ENCODE measurements at places on chromosomes 6 and 20.

DNA sequence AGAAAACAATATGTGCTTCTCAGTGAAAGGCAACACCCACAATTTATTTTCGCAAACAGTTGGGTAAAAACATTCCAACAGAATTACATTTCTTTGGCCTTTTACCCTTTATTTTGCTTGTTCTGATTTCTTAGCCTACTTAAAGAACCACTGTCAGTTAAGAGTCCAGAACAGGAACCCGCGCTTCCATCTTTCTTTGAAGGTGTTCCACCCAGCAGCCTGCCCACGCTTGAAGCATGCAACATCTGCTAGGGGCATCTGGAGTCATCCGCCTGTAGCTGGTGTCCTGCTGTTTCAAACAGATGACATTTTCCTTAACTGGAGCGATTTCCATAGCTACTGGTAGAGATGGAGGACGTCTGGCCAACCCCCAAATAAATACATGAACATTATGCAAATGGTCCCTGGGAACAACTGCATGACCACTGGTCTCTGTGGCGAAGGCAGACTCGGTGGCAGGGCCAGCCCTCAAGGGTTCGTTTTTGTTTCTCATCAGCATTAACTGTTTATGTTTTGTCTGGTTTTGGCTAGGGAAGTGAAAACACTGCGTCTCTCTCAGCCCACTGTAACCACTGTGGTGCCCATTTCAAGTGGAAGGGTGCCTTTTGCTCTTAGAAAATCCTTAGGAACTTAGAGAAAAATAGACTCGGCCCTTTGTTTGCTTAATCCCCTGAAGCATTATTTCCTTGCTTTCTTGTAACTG lies 51.6 kb downstream of the LAMA4 start:
- DNase-seq: no peak

GRCh38 chr6:25014791-25015560 lies 79.2 kb upstream of the RIPOR2 start:
- no peak for DNase-seq

- no peak for DNase-seq
These were observed 34.3 kb upstream of the MCUR1 start for GRCh38 chr6:13848522-13849150.

DNA sequence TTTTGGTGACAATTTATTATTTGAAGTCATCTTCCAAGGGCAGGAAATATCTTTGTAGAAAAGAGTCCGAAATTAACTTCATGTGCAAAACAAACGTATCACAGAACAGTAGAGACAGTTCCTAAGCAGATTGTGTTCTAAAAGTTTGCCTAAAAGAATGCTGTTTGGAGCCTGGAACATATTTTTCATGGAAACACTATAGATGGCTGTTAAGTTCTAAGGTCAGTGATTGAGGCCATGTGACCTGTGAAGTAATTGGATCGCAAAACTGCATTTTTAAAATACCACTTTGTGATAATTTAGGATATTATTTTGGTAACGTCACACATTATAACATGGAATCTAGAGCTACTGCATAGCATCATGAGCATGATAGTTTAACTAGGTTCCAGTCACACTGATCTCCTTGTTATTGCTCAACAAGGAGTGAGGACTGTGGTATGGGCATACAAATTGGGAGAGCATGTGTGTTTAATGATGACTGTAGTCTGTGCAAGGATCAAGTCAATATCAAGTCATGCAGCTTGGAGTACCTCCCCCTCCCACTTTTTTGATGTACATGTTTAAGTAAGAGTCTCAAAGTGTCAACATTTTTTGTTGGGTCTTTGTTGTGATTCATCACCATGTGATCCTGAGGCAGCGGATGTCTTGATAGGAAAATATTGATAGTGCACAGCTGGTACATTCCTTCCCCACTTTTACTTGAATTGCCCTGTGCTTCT lies 609.3 kb upstream of the CITED2 start:
- no peak for DNase-seq

GRCh38 chr20:21453690-21454089 lies 56.4 kb upstream of the NKX2-4 start:
- DNase-seq: no peak

DNA sequence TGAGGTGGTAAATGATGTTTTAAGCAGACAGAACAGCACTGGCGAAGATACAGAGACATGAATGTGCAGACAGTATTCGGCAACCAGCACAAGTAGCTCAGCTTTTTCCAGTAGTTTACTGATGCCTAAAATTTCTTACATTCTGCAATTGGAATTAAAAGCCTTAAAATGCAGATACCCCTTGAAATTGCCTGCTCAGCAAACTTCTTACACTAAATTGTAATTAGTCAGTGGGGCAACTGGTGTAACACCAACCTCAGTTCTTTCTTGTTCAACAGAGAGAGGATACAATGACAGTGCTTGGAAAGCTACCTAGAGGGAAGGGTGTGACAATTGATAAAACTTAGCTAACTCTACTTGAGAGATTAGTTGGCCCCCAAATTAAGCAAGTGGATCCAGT lies 121.1 kb upstream of the ENPP5 start:
- DNase-seq: no peak

DNA sequence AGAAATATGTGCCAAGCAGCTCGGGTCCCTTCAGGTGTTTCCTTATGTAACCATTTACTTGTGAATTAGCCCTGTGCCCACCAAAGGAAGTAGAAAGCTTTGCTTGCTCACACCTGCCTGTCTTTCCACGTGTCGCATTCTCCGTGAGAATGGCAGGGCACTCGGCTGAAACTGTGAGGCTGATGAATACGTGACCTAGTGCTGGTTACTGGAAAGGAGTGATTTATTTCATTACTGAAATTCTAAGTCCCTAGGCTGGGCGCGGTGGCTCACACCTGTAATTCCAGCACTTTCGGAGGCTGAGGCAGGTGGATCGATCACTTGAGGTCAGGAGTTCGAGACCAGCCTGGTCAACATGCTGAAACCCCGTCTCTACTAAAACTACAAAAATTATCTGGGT lies 45.9 kb upstream of the TULP1 start:
- no peak for DNase-seq

GRCh38 chr6:109315341-109316110 lies 66.7 kb downstream of the CD164 start:
- DNase-seq: no peak

DNA sequence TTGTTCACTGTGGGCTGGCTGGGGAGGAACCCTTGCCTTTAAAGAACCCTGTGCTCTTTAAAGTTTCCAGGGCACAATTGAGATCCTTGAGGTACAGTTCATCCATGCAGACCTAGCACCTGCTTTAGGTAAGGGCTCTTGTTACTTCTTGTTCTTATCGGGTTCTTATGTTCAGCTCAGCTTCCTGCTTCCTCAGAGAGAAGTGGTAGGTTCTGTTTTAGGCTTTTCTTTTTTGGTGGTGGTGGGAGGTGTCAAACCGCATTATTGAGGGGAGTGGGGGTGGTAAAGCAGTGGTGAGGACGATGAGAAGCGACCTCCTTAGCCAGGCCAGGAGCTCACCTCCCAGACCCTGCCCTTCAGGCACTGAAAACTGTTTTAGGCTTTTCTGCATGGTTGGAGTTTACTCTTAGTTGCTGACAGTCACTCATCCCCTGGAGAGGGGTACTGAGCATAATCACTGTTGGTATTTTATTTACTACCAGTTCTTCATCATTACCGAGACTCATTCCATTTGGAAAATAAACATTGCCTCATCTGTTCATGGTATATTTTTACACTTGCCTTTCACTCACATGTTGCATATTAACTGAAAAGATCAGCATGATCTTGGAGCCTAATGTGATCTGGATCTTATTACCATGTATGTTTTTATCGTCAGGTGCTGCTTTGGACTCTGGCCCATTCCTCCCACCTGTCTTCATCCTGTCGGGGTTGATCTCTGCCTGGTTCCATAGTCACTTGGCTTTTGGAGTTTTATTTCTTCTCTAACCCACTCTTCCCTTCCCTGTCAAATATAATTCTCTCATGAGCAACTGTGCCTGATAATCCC lies 35.4 kb downstream of the SLC16A10 start:
- DNase-seq: no peak

DNA sequence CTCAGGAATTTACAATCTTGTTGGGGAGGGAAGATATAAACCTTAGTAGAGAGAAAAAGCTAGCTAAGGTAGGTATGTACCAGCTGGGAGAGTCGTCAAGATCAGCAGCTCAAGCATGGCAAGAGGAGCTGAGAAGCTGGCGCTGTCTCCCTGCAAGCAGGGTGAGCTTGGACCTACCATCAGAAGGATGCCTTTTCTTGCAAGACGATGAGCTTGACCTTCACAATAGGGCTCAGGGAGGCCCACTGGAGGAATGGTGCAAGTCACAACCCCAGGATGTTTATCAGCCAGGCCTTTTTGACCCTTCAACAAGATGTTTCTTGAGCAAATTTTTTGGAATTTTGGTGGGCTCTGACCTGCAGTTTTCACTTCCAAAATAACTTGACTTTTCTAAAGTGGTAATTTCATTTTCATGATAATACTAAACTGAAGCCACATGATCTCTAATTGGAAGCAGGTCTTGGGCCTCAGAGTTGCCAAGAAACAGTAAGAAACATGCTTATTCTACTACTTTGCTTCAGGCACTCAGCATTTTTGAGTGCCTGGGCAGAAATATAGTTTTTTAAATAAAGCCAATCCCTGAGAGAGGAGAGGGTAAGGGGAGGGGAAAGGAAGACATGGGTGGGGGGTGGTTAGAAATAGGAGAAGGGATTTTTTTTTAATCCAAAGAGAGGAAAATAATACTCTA lies 258.1 kb downstream of the CLIC5 start:
- DNase-seq: no peak

DNA sequence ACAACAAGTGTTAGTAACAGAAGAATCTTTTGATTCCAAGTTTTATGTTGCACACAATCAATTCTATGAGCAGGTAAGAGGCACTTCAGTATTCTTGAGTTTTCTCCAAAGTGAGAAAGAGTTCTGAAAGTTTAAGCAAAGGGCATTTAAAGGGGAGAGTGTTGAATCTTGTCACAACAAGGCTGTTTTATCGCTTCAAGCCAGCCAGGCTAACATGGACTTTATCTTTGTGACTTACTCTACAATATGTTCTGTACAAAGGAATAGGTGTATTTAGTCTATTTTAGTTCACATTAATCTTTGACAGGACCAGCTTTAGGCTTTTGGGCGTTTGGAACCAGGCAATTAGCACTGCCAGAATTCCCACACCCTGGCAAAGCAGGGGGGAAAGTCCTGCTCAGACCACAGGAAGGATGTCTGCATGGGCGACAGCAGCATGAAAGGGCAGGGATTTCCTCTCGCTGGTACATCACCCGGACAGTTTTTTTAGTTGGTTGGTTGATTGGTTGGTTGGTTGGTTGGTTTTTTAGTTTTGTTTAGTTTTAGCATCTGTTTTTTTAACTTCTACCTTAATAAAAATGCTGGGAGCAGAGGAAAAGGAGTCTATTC lies 395.4 kb upstream of the SOX4 start:
- no peak for DNase-seq

GRCh38 chr20:51335329-51335841 lies 207.1 kb downstream of the NFATC2 start:
- DNase-seq: no peak

DNA sequence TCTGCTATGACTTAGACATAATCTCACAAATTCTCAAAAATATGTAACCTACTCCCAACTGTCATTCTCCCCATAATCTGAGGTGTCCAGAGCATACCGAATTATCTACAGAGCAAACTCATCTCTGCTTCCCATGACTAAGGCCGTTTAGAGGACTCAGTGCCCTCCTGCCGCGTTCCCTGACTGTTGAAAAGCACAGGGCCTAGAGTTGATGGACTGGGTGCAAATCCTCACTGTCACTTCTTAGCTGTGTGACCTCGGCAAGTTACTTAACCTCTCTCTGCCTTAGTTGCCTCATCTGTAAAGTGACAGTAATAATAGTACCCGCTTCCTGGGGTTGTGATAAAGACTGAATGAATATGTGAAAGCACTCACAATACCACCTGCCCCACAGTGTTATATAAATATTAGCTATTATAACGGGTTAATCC lies 4.7 kb upstream of the TUBB2A start:
- no peak for DNase-seq

GRCh38 chr20:5621305-5621704 lies 128.9 kb upstream of the SHLD1 start:
- DNase-seq: no peak

DNA sequence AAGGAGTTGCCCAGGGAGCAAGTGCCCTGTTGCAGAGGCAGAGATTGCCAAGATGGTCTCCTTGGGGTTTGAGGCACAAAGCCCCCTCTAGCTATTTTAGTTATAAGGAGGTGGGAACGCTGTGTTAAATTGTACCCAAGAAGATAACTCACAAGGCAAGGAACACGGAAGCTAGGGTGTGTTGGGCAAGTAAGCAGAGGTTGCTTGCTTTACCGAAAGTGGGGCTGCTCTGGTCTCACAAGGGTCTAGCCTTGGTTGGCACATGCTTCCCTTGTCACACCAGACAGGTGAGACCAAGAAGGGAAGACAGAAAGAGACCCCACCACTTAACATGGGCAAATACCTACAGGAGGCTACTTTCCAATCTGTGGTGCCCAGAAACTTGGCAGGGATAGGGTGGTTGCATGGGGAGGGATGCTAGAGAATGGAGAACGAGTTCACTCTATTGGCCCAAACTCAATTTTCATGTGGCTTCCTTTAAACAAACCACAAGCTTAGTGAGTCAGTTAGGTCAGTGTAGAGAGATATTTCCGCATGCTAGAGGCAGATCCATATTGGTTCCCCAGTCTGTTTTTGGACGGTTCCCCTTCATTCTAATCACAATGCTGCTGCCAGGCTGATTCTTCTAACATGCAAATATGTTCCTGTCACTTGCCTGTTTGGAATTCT lies 42.4 kb downstream of the PLAGL1 start:
- DNase-seq: no peak

DNA sequence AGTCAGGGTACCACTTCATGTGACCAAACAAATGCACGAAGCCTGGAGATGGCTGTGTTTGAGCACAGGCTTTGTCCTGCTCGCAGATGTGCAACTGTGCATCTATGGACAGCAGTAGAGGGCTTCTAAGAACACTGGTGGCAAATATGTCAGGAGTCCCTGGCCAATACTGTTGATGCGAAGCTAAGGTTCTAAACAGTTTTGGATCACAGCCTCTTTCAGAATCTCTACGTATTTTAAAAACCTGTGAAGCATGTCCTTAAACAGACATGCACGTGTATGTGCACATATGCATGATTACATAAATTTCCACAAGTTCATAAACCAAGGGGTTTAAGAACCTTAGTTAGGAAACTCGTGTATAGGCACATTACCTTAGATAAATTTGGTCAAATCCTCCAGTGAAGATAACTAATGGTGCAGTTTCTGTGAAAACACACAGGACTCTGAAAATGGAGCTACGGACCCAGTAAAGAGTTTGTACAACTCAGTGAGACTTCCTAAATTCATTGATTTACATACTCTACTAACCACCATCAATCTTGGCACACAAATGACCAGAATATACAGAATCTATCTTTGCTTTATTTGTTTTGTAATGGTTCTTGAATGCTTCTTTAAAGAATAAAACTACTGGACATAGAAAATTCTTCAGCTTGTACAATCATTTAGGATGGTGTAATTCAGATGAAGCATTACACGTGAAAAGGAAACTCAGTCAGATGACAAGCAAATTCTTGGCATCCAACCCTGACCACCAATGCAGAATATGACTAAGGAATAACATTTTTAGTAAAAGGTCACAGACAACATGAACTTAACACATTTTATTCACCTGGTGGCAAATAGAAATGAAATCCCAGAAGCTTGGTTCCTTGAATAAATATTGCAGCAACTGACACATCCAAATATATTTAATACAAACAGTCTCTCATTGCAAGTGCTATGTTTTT lies 27.4 kb downstream of the KCNQ5 start:
- DNase-seq: no peak

GRCh38 chr6:37674161-37674560 lies 23.5 kb downstream of the MDGA1 start:
- DNase-seq: no peak

All from activated T-helper 1 cell treated with Interleukin-2 at 50 U/mL for 16 hours (primary cell).